ENCODE measurements at places on chromosomes 6 and 20. TPM values are rescaled to one million over a fixed set of nuclear protein-coding genes. Genes with fewer than 3 reads are reported as not detected.

The FAM217A gene
- not detected for total RNA-seq

The GABRR1 gene
- total RNA-seq = not detected

The TMC2 gene
- not detected for total RNA-seq

The PACRG gene
- total RNA-seq = 0.12 TPM

The RIPPLY2 gene
- total RNA-seq = not detected

The ZNF391 gene
- total RNA-seq = 0.56 TPM

The SLC26A8 gene
- total RNA-seq = 0.26 TPM

The CDSN gene
- not detected for total RNA-seq

The FBXO30 gene
- total RNA-seq = 19.0 TPM

The CAPN11 gene
- total RNA-seq = 0.13 TPM

Measured in aortic smooth muscle cell (primary cell).